ENCODE measurements at places on chromosomes 1 and 21. TPM values are rescaled to one million over a fixed set of nuclear protein-coding genes. Genes with fewer than 3 reads are reported as not detected.

Gene MTARC1
- total RNA-seq = 10.9 TPM

Gene PLPP3
- 11.1 TPM for total RNA-seq

Gene GPR153
- total RNA-seq = 0.62 TPM

Gene SFPQ
- total RNA-seq = 253 TPM

Gene ZNF683
- not detected for total RNA-seq

Gene DPH2
- total RNA-seq = 28.1 TPM

Gene CRABP2
- total RNA-seq = 1.2 TPM

Gene GREM2
- 44.0 TPM for total RNA-seq

Gene HJV
- not detected for total RNA-seq

GRCh38 chr1:175225805-175226129 lies 33.2 kb upstream of the KIAA0040 start:
- no peak for DNase-seq

- peak; percentile 26 for DNase-seq
Observed at GRCh38 chr1:84146411-84147032, 2.5 kb downstream of the PRKACB start.

DNA sequence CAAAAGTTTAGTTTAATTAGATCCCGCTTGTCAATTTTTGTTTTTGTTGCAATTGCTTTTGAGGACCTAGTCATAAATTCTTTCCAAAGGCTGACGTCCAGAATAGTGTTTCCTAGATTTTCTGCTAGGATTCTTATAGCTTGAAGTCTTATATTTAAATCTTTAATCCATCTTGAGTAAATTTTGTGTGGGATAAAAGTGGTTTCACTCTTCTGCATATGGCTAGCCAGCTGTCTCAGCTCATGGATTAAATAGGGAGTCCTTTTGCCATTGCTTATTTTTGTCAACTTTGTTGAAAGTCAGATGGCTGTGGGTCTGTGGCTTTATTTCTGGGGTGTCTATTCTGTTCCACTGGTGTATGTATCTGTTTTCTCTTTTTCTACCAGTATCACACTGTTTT lies 801.3 kb upstream of the ADGRL4 start:
- no peak for DNase-seq

DNA sequence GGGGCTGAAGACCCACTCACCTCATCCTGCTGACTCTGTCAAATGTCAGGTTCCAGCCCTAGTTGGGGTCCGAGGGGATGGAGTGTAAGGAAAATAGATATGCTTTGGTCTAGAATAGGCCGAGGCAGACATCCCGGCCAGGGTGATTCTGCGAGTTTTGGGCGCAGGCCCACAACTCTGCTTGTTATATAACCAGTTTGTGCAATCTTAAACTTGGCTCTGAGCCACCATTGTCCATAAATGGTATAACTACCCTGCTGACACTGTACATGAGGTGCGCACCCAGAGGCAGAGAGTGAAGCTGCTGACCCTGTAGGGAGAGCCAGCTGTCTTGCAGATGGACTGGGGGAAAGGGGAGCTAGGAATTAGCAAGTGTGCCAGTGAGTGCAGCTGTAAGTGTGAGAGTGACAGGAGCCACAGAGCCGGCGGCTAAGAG lies 1388.8 kb downstream of the AMY1C start:
- no peak for DNase-seq

- no peak for DNase-seq
Observed at GRCh38 chr1:231416901-231417300, 5.2 kb downstream of the EGLN1 start.
